ENCODE measurements at places on chromosomes 1 and 21.
A peak's percentile ranks its signal among the peaks of the same experiment; 100 is the strongest.

DNA sequence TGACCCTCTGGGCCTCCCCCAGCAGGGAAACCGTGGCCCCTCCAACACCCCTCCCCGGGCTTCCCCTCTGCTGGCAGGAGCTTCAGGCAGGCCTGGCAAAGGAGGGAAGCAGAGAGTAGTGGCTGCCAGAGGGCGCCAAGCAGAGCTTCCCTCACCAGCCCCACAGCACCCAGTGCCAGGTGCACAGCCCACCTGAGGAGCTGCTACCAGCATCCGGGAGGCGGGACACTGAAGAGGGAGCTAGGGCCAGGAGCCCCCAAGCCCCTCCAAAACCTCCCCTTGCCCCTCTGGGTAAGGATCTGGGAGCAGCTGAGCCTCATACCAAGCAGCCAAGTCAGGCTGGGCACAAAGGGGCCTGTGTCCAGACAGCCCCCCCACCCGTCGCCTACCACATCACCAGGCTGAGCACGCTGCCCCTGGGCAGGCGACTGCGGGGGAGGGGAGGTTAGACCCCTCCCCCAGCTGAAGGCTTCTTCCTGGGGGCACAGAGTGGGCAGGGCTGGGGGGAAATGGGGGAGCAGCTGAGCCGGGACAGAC, 19.6 kb downstream of the CCDC24 start:
- no peaks in the 10 kb centered on the region for H3K4me1 ChIP-seq
- DNase-seq: no peak
- no peaks in the 10 kb centered on the region for H3K36me3 ChIP-seq
- no peak overlapping the region for H3K27ac ChIP-seq
- peaks cover 4% of the 10 kb centered on the region for H3K27me3 ChIP-seq
- no peak overlapping the region for H3K4me3 ChIP-seq

- DNase-seq: no peak
- H3K4me3 ChIP-seq: no peak overlapping the region
- peaks cover 14% of the 10 kb centered on the region for H3K4me1 ChIP-seq
These were observed 94.2 kb downstream of the DISC1 start for GRCh38 chr1:231720652-231721325.

DNA sequence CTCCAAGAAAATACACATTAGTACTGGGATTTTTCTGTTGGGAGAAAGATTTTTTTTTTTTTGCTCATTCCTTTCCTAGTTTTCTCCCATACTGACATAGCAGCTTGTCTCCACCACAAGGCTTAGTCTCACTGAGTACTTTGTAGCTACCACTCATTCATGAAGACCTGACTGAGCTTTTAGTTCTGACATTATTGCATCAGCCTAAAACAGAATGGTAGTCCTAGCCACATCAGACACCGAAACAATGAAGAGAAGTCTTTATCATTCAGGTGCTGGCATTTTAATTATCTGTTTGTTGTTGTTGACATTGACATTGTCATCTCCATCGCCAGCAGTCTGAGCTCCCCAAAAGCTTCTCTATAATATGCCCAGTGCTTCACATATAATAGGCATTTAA, 21.1 kb upstream of the C1orf21 start:
- no peak for DNase-seq
- H3K27me3 ChIP-seq: no peaks in the 10 kb centered on the region
- no peak overlapping the region for H3K27ac ChIP-seq
- H3K36me3 ChIP-seq: peaks cover 6% of the 10 kb centered on the region
- no peaks in the 10 kb centered on the region for H3K4me1 ChIP-seq

GRCh38 chr1:8047112-8047511, 21.0 kb upstream of the ERRFI1 start:
- no peaks in the 10 kb centered on the region for H3K27me3 ChIP-seq
- no peak for DNase-seq
- H3K27ac ChIP-seq: no peak overlapping the region
- no peak overlapping the region for H3K4me3 ChIP-seq
- peaks cover 5% of the 10 kb centered on the region for H3K4me1 ChIP-seq
- H3K36me3 ChIP-seq: peaks cover 3% of the 10 kb centered on the region

- H3K27ac ChIP-seq: no peak overlapping the region
- no peaks in the 10 kb centered on the region for H3K27me3 ChIP-seq
- H3K4me1 ChIP-seq: no peaks in the 10 kb centered on the region
- H3K36me3 ChIP-seq: no peaks in the 10 kb centered on the region
These were observed 1814.0 kb downstream of the PLA2G4A start for GRCh38 chr1:188642704-188643103.

- no peak overlapping the region for H3K27ac ChIP-seq
- peak overlapping the region; percentile 9 for H3K4me3 ChIP-seq
- no peak for DNase-seq
- H3K36me3 ChIP-seq: peaks cover 10% of the 10 kb centered on the region
- peaks cover 7% of the 10 kb centered on the region for H3K27me3 ChIP-seq
- peaks cover 3% of the 10 kb centered on the region for H3K4me1 ChIP-seq
These were observed 101.5 kb upstream of the TMEM51 start for GRCh38 chr1:15051882-15052528.

GRCh38 chr1:31376375-31377134, 3.7 kb upstream of the FABP3 start:
- H3K4me3 ChIP-seq: peak overlapping the region; percentile 73
- H3K4me1 ChIP-seq: peaks cover 46% of the 10 kb centered on the region
- peak; percentile 86 for DNase-seq
- H3K36me3 ChIP-seq: no peaks in the 10 kb centered on the region
- H3K27ac ChIP-seq: peak overlapping the region; percentile 98

DNA sequence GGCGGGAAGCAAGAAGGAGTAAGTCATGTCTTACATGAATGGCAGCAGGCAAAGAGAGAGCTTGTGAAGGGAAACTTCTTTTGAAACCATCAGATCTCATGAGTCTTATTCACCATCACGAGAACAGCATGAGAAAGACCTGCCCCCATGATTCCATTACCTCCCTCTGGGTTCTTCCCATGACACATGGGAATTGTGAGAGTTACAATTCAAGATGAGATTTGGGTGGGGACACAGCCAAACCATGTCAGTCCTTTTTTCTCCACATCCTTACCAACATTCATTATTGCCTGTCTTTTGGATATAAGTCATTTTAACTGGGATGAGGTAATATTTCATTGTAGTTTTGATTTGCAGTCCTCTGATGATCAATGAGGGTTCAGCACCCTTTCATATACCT, 81.0 kb downstream of the DIRAS3 start:
- no peak overlapping the region for H3K27ac ChIP-seq
- H3K27me3 ChIP-seq: no peaks in the 10 kb centered on the region
- H3K4me1 ChIP-seq: no peaks in the 10 kb centered on the region
- DNase-seq: no peak
- H3K36me3 ChIP-seq: no peaks in the 10 kb centered on the region

DNA sequence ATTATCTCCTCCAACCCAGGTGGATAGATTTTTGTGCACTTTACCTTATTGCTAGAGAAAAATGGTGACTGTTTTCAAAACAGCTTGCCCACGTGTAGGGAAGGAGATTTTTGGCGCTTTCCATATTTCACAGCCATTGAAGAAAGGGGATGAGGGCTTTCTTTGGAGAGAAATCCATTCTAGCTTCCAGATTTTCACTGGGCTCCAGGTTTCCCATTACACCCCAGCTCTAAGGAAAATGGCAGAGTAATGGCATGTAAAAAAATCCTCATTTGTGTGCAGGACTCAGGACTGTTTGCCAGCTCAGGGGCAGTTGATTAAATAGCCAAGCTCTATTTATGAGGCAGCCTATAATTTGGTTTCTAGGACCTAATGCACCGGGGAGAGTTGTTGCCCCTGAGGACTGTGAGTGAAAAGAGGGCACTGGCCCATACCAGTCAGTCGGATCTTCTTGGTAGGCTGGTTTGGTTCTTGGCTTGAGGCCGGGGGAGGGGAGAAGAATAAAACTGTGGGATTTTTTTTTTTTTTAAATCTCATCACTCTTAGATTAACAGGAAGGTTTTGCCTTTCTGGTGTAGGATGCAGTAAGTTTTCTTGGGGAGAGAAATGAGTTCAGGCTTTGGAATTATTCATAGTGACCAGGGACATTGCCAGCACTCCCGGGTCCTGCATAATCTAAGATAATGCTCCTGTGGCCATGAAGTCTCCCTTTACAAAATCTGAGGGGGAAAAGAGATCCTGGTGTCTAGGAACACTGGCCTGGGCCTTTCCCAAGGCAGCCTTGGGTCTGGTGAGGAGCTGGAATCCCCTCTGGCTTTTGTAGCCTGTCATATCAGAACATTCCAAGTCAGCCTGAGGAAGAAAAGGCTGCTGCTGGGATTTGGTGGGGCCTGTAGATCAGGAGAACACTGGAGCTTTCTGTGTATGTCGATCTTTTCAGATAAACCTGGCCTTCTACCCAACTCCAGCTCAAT, 1.9 kb upstream of the ARID1A start:
- H3K27me3 ChIP-seq: peaks cover 7% of the 10 kb centered on the region
- H3K27ac ChIP-seq: peak overlapping the region; percentile 29
- H3K4me1 ChIP-seq: peaks cover 17% of the 10 kb centered on the region
